ENCODE measurements at places on chromosomes 1 and 21.

- DNase-seq: no peak
Measured at GRCh38 chr1:210899676-210900075, 234.3 kb downstream of the KCNH1 start.

DNA sequence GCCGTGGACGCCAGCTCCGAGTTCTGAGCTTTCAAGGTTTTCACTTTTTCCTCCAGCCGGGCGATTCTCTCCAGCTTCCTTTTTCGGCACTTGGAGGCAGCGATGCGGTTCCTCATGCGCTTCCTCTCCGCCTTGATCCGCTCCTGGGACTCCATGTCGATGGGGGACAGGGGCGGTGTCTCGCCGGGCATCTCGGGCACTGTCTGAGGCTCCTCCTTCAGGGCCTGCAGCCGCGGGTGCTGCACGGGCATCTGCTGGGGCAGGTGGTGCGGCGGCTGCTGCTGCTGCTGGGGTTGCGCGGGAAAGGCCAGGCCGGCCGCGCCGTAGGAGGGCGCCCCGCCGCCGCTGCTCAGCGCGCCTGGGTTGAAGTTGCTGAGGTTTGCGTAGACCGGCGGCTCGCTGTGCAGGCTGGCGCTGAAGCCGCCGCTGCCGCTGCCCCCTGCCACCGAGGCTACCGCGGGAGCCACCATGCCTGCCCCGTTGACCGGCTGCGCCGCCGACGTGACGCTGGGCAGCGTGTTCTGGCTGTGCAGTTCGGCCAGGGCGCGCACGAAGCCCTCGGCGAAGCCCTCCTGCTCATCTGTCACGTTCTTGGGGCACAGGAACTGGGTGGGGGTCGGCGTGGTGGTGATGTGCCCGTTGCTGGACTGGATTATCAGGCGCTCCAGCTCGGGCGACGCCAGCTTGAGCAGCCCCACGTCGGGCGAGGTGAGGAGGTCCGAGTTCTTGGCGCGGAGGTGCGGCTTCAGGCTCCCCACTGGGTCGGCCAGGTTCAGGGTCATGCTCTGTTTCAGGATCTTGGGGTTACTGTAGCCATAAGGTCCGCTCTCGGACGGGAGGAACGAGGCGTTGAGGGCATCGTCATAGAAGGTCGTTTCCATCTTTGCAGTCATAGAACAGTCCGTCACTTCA is 1.4 kb downstream of the JUN start:
- peak; percentile 43 for DNase-seq

DNA sequence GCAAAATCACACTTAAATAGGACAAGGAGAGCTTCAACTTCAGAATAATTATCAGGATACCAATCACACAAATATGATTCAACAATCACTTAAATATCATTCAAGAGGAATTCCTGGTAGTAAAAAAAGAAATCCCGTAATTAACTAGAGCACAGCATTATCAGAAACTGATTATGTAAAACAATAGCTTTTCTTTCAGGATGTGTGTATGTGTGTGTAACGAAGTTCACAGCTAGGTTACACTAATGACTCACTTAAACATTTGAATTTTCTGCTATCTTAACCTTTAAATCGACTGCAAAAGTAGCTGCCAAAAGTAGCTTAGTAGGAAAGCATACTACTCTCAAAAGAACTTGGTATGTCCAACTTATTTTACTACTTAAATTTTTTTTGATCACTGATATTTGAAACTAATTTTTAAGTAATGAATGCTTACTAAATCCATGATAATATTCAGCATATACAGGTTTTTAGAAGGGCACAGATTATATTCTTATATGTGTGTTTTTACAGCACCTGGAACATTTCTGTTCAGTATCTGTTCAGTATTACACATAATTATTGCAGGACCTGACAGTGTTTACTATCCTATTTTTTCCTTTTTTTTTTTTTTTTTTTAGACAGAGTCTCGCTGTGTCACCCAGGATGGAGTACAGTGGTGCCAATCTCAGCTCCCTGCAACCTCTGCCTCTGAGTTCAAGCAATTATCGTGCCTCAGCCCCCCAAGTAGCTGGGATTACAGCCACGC is 4.2 kb downstream of the RERE start:
- DNase-seq: no peak

GRCh38 chr1:183101081-183101480 is 77.9 kb downstream of the LAMC1 start:
- DNase-seq: no peak

DNA sequence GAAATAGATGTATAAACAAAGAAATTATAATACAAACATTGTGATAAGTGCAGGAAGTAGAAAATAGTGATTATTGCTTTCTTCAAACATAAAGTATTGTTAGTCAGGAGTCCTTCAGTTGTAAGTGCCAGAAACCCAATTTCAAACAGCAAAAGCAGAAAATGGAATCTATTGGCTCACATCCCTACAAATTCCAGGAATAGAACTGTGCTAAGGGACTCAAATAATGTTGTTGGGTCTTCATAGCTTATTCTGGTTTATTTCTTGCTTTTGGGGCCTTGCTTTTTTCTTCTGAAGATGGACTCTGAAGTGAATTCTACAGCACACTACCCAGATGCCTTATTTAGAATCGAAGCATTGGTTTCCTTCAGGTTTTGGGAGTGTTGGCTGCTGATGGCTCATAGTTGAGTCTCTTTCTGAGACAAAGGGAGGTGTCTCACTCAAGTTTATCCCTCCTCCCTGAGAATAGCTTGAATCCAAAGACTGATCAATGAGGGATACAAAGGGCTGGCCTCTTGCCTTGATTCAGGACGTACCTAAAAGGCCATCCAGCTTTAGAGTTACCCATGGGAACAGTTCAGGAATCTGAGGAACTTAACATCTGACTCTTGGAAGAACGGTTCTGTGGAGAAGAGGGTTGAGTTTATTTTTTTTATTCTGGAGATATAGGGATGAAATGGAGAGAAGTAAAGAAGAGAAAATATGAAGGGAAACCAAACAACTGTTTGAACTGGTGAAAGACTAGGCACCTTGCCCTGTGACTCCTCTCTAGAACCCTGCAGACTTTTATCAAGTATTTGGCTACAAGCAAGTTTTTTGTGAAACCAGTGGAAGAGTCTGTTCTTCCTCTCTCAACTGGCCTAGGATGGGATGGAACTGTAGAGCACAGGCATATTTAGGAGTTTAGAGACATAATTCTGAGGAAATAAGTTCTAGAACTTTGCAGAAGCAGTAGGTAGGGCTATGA is 39.0 kb upstream of the ATG4C start:
- no peak for DNase-seq

DNA sequence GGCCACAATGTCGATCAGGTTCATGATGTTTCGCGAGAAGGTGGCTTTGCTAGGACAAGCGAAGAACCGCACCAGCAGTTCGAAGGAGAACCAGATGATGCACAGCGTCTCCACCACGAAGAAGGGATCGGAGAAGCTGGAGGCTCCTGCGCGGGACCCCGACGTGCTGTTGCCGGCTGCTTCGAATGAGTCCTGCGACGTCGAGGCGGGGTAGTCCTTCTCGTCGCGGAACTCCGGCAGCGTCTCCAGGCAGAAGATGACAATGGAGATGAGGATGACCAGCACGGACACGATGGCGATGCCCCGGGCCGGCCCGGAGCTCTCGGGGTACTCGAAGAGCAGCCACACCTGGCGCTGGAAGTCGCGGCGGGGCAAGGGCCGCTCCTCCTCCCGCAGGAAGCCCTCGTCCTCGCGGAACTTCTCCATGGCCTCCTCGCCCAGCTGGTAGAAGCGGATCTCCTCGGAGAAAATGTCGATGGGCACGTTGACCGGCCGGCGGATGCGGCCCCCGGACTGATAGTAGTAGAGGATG is 869 bp downstream of the KCNA3 start:
- DNase-seq: peak; percentile 10

GRCh38 chr21:32308696-32309095 is 10.0 kb downstream of the MRAP start:
- DNase-seq: no peak

DNA sequence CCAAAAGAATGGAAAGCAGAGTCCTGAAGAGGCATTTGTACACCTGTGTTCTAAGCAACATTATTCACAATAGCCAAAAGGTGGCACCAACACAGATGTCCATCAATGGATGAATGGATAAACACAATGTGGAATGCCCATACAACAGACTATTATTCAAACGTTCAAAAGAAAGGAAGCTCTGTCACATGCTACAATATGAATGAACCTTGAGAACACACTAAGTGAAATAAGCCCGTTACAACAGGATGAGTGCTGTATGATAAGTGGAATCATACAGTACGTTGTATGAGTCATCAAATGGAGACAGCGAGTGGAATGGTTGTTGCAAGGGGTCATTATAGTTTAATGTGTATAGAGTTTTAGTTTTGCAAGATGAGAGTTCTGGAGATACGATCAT is 80.1 kb downstream of the SH3BGR start:
- DNase-seq: no peak

- no peak for DNase-seq
Measured at GRCh38 chr1:69123486-69123885, 444.2 kb upstream of the LRRC7 start.

GRCh38 chr1:246930830-246931548 is 759 bp downstream of the AHCTF1 start:
- DNase-seq: no peak

DNA sequence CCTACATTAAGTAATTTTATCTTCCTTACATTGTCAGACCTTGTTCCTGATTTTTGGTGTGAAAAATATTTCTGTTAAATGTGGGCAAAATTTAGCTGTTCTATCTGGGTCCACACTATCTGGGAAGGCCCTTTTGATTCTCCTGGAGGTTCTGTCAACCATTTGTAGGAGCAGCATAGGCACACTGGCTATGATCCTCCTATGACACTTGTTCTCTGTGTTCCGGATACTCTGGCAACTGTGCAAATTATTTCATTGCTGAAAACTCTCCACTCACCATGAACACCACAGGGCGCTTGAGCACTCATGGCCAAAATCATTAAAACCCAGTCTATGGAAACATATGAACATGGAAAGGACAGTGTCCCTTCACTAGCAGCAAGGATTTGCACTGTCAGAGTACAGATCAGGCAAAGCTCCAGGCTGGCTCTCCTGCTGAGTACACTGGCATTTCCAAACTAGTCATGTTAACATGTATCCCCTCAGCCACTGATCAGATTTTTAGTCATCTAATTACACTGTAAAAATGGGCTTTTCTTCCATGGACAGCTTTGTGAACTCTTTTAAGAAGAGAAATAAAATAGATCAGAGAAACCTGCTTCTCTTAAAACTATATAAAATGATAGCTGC is 43.9 kb upstream of the SGIP1 start:
- DNase-seq: no peak

GRCh38 chr1:97712980-97713379 is 207.9 kb downstream of the DPYD start:
- no peak for DNase-seq

DNA sequence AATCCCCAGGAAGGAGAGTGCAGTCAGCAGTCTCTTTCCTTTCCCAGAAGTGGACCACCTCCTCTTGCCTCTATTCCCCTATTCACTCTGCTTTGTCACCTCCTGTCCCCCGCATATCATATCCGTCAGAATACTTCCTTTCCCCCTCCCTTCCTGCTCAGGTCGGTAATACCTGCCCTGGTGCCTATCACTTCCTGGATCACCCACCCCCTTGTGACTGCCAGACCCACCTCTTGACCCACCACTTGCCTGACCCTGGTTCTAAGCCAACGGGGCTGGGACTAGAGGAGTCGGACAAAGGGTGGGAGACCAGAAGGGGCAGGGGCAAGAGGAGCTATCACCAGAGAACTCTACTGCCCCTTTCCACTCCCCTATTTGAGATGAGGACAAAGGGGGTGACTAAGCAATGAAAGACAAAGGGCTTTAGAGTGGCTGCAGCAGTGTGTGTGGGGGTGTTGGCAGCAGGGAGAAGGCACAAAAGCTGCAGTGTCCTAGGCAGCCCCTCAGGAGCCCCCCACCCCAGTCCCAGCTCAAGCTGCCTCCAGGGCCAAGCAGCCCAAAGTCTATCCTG is 1.7 kb upstream of the ADAMTS4 start:
- no peak for DNase-seq

DNA sequence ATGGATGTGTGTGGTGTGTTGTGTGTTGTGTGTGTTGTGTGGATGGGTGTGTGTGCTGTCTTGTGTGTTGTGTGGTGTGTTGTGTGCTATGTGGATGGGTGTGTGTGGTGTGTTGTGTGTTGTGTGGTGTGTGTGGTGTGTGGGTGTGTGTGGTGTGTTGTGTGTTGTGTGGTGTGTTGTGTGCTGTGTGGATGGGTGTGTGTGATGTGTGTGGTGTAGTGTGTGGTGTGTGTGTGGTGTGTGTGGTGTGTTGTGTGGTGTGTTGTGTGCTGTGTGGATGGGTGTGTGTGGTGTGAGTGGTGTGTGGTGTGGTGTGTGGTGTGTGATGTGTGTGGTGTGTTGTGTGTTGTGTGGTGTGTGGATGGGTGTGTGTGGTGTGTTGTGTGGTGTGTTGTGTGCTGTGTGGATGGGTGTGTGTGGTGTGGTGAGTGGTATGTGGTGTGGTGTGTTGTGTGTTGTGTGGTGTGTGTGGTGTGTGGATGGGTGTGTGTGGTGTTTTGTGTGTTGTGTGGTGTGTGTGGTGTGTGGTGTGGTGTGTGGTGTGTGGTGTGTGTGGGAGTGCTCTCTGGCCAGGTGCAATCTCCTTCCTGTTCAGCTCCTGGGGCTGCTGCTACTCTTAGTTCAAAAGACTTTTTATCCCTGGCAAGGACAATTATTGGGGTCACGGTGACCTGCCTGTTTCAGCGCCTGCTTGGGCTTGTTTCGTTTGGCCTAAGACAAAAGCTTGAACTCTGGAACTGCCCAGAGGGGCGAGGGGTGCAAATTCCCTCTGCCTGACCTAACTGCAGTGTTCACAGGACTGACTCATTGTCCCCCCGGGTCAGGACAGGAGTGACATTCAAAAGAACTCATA is 101.1 kb downstream of the UBIAD1 start:
- DNase-seq: no peak

GRCh38 chr1:212247179-212247721 is 38.0 kb upstream of the PPP2R5A start:
- DNase-seq: no peak
